ENCODE measurements at places on chromosomes 11 and 22. TPM values are rescaled to one million over a fixed set of nuclear protein-coding genes. Genes with fewer than 3 reads are reported as not detected.
A peak's percentile ranks its signal among the peaks of the same experiment; 100 is the strongest.

DNA sequence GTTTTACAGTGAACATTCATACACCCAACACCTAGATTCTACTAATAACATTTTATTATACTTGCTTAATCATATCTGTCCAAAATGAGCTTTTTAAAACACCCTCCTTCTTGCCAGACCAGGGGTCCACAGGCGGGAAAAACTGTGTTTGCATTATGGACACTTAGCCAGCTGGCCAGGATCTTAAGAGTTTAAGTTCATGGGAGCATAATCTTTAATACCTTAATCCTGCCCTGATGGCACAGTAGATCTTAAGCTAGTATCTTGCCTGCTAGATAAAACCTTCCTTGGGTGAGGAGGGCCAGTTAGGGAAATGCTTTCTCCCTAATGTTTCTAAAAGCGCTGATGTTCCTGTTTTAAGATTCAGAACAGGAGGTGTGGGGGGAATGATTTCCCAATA, 13.1 kb upstream of the CCDC134 start:
- H3K27ac ChIP-seq: no peak overlapping the region
- peaks cover 2% of the 10 kb centered on the region for H3K27me3 ChIP-seq
- peaks cover 4% of the 10 kb centered on the region for H3K4me1 ChIP-seq
- DNase-seq: no peak
- H3K4me3 ChIP-seq: no peak overlapping the region

GRCh38 chr22:18091916-18092526, 14.2 kb downstream of the PEX26 start:
- peaks cover 16% of the 10 kb centered on the region for H3K4me1 ChIP-seq
- H3K4me3 ChIP-seq: no peak overlapping the region
- peaks cover 23% of the 10 kb centered on the region for H3K36me3 ChIP-seq
- H3K27me3 ChIP-seq: peaks cover 6% of the 10 kb centered on the region
- H3K27ac ChIP-seq: no peak overlapping the region

Gene ACRV1
- total RNA-seq: not detected

Gene RIN1
- 4.8 TPM for total RNA-seq

Gene CNIH2
- 1.9 TPM for total RNA-seq

DNA sequence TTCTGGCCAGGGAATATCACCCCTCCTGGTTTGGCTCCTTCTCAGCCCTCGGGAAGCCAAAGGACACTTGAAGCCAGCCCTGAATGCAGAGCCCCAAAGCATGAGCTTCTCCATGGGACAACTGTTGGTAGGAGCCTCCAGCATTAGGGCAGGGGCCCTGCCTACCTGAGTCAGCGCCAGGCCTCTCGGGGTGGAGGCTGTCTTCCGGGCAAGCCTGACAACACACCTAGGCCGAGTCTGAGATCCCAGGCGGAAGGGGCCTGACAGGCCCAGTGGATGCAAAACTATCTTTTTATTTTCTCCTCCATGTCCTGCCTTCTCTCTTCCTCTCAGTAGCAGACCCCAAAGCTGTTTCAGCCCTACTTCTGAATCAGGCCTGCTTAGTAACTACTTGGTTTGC, 27.6 kb downstream of the RCOR2 start:
- peaks cover 42% of the 10 kb centered on the region for H3K4me1 ChIP-seq
- peaks cover 5% of the 10 kb centered on the region for H3K36me3 ChIP-seq
- peak overlapping the region; percentile 75 for H3K27ac ChIP-seq
- no peak for DNase-seq
- no peak overlapping the region for H3K4me3 ChIP-seq

DNA sequence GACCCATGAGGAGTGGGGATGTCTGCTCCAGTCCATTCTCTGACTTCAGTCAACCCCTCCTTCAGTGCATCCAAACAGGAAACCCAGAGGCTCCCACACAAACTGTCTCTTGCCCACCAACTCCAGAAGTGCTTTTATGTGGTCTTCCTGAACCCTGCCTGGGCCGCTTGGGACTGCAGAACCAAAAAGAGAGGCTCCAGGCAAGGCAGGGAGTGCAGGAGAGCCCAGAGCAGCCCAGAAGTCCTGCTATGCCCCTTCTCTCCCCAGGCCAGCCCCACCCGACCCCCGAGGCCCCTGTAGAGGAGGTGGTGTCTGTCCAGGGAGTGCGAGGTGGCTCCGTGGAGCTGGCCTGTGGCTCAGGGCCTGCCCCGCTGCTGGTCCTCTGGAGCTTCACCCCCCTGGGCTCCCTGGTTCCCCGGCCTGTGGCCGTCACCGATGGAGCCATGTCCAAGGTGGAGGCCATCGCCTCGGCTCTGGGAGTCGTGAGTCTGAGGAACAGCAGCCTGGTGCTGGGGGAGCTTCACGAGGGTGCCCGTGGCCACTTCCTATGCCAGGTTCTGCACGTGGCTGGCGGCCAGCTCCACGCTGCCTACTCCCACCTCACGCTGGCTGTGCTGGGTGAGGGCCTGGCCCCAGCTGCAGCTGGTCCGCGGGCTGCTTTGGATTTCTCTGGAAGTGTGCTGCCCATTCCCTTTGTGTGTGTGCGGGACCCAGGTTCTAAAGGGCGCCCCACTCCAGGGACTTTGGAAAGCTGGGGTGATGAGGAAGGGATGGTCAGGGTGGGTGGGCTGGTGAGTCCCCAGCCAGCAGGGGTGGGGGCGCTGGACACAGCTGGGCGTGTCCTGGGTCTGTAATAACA, 1.8 kb downstream of the VSIG10L2 start:
- H3K27ac ChIP-seq: no peak overlapping the region
- H3K27me3 ChIP-seq: peaks cover 3% of the 10 kb centered on the region
- peaks cover 4% of the 10 kb centered on the region for H3K4me1 ChIP-seq
- H3K36me3 ChIP-seq: peaks cover 3% of the 10 kb centered on the region
- no peak for DNase-seq

- H3K27ac ChIP-seq: no peak overlapping the region
- peak overlapping the region; percentile 1 for H3K4me3 ChIP-seq
- peaks cover 40% of the 10 kb centered on the region for H3K36me3 ChIP-seq
Observed at GRCh38 chr11:71495286-71496230, 31.5 kb upstream of the KRTAP5-7 start.

DNA sequence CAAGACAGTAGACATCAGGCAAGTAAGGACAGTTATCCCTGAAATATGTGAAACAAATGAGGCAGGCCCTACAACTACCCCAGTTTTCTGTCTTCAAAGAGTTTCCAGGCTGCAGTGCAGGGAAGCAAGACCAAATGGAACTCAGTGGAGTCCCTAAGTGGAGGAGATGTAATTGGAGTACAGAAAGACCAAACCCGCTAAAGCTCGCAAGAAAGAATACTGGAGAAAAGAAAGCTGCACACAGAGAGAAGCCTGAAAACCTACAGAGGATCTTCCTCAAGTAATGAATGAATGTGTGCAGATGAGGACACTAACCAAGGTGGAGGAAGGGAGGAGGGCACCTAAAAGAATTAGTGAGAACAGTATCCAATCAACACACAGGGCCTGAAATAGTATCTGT, 1.3 kb upstream of the OR56A3 start:
- H3K27me3 ChIP-seq: peaks cover 4% of the 10 kb centered on the region
- H3K4me3 ChIP-seq: no peak overlapping the region
- peaks cover 3% of the 10 kb centered on the region for H3K4me1 ChIP-seq
- DNase-seq: no peak

- H3K27ac ChIP-seq: no peak overlapping the region
- H3K36me3 ChIP-seq: no peaks in the 10 kb centered on the region
- no peak for DNase-seq
Observed at GRCh38 chr22:24736526-24737053, 37.9 kb downstream of the PIWIL3 start.

DNA sequence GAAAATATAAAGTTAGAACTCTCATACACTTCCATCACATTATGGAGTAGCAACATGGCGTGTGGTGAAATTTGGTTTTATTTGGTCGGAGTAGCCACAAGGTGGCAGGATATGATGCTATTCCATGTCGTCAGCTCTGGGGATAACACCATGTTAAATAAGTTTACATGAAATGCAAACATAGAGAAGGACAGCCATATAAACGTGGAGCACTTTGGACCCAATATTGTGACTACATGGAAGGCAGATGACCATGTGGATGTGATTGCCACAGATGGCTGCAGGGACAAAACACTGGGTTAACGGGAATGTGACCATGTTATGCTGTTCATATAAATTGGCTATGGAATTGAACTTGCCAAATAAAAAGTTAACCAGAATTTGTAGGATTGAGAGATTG, 21.0 kb downstream of the OR5M11 start:
- H3K36me3 ChIP-seq: no peaks in the 10 kb centered on the region
- no peaks in the 10 kb centered on the region for H3K27me3 ChIP-seq
- DNase-seq: no peak
- H3K4me1 ChIP-seq: no peaks in the 10 kb centered on the region
- H3K4me3 ChIP-seq: no peak overlapping the region

Gene TIMM10
- 60.2 TPM for total RNA-seq

DNA sequence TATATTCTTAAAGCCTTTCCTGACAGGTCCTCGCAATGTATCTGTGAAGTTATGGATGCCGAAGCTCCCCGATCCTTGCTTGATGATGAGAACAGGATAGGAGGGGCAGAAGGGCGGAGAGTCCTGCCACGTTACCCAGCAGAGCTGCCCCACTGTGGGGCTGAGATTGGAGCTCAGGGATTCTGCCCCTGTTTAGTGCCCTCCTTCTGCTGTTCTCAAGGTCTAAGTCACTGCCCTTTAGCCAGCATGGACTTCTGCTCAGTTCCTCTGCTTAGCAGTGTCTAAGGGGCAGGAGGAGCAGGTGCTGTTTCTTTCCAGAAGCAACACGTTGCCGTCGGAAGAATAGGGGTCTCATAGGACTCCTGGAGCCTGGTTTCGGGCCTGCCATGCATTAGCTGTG, 164.2 kb upstream of the B3GAT1 start:
- H3K27ac ChIP-seq: no peak overlapping the region
- H3K4me3 ChIP-seq: no peak overlapping the region
- DNase-seq: no peak
